ENCODE measurements at places on chromosomes 2 and 18. TPM values are rescaled to one million over a fixed set of nuclear protein-coding genes. Genes with fewer than 3 reads are reported as not detected.

- no peaks in the 10 kb centered on the region for H3K36me3 ChIP-seq
- peaks cover 6% of the 10 kb centered on the region for H3K4me1 ChIP-seq
- H3K27me3 ChIP-seq: no peaks in the 10 kb centered on the region
- H3K4me3 ChIP-seq: no peak overlapping the region
Observed at GRCh38 chr2:37898448-37898847, 26.6 kb upstream of the RMDN2 start.

DNA sequence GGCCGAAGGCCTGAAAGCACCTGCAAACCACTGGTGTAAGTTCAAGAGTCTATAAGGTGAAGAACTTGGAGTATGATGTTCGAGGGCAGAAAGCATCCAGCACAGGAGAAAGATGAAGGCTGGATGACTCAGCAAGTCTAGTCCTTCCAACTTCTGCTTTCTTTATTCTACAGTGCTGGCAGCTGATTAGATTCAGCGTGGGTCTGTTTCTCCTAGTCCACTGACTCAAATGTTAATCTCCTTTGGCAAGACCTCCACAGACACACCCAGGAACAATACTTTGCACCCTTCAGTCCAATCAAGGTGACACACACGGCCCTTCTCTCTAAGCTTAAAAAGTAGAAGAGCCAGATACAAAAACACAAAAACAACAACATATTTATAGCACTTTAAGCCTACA is 43.4 kb downstream of the NMS start:
- no peaks in the 10 kb centered on the region for H3K27me3 ChIP-seq
- H3K27ac ChIP-seq: no peak overlapping the region
- no peak for DNase-seq

DNA sequence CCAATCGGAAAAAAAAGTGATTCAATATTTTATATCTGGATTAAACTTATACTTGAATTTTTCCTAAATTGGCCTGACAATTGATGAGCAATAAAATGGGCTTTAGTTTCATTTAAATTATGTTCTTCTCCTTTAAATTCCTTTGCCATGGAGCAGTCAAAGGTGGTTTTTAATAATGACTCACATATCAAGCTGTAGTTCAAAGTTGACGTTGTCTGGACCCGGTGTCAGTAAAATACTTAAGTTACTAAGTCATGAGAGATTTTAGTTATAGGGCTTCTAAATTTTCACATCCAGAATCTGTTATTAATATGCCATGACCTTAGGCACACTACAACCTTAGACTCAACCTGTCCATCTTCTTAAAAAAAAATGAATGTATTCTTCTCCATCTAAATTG is 62.5 kb downstream of the CDH2 start:
- no peaks in the 10 kb centered on the region for H3K36me3 ChIP-seq
- no peak overlapping the region for H3K4me3 ChIP-seq
- H3K4me1 ChIP-seq: no peaks in the 10 kb centered on the region
- H3K27ac ChIP-seq: no peak overlapping the region
- no peaks in the 10 kb centered on the region for H3K27me3 ChIP-seq

DNA sequence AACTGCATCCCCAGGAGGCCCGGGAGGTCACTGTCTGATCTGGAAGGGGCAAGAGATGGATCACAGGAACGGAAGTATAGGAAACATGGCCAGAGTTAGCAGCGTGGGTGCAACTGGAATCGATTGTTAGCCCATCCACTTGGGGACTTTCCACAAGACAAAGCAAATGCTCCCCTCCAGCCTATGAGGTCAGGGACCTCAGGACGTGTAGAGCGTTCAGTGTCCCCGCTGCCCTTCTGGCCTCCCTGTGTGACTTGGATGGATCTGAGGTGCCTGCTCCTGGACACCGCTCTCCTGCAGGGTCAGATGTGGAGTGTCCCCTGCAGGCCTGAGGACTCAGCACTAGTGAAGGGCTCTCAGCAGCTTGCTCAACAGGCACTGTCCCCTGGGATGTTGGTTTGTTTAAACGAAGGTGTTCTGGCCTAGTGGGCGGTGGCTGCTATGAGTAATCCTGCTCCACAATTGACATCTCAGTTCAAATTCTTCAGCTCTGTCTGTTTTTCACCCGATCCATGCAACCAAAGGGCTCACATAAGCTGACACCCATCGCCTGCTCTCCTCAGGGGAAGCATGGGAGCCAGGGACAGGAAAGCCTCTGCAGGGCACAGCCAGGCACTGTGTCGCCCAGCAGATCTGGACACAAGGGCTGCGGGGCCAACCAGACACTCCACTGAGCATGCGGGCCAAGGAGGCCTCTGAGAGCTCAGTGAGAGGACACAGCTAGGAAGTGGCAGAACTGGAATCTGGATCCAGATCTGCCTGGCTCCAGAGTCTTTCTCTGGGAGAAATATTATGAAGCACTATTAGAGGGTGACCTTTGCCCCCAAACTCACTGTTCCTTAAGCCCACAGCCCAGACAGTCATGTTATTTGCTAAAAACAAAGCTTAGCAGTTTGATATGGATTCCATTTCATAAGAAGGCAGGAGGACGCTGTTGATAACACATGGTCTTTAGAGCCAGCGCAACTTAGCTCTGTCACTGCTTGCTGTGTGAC is 78.5 kb downstream of the RHOB start:
- peak; percentile 79 for DNase-seq
- H3K36me3 ChIP-seq: no peaks in the 10 kb centered on the region
- no peak overlapping the region for H3K4me3 ChIP-seq
- H3K4me1 ChIP-seq: peaks cover 18% of the 10 kb centered on the region
- peak overlapping the region; percentile 33 for H3K27ac ChIP-seq

GRCh38 chr2:3778851-3779495 is 75.6 kb downstream of the DCDC2C start:
- no peaks in the 10 kb centered on the region for H3K36me3 ChIP-seq
- H3K4me3 ChIP-seq: no peak overlapping the region
- no peak overlapping the region for H3K27ac ChIP-seq
- DNase-seq: no peak
- H3K27me3 ChIP-seq: peaks cover 3% of the 10 kb centered on the region

GRCh38 chr2:239898292-239898925 is 126.7 kb downstream of the NDUFA10 start:
- no peaks in the 10 kb centered on the region for H3K36me3 ChIP-seq
- no peak overlapping the region for H3K4me3 ChIP-seq
- H3K27ac ChIP-seq: no peak overlapping the region
- no peaks in the 10 kb centered on the region for H3K4me1 ChIP-seq
- peak; percentile 49 for DNase-seq
- no peaks in the 10 kb centered on the region for H3K27me3 ChIP-seq

DNA sequence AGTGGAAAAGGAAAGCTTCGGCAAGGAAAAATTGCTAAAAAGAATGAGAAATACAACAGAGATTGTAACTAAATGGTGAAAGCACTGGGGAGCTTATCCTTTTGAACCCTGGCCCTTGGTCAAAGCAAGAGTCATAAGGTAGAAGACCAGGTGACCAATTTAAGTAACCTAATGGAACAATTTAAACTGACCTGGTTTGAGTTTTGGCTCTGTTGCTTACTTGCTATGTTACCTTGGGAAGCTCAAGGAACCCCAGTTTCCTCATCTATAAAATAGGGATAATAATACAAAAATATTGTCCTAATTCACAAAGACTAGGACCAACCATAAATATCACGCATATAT is 48.6 kb downstream of the NHEJ1 start:
- no peaks in the 10 kb centered on the region for H3K27me3 ChIP-seq
- no peaks in the 10 kb centered on the region for H3K36me3 ChIP-seq
- no peak overlapping the region for H3K27ac ChIP-seq
- H3K4me1 ChIP-seq: peaks cover 28% of the 10 kb centered on the region
- DNase-seq: no peak
- no peak overlapping the region for H3K4me3 ChIP-seq

DNA sequence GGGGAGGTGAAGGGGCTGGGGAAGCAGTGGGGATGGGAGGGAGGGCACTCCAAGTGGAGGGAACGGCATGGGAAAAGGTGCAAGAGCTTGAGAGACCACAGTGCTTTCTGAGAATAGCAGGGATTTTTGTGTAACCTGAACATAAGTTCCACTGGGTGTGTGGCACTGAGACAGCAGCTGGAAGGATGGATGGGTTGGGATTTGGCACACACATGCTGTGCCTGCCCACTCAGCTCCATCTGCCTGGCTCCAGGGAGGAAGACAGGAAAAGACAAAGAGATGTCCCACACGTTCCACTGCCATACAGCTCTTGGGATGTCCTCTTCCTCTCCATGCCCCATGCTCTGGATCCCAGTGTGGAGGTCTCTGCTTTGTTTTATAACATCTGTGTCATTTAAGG is 114.1 kb upstream of the TEX51 start:
- H3K4me3 ChIP-seq: no peak overlapping the region
- DNase-seq: peak; percentile 17

DNA sequence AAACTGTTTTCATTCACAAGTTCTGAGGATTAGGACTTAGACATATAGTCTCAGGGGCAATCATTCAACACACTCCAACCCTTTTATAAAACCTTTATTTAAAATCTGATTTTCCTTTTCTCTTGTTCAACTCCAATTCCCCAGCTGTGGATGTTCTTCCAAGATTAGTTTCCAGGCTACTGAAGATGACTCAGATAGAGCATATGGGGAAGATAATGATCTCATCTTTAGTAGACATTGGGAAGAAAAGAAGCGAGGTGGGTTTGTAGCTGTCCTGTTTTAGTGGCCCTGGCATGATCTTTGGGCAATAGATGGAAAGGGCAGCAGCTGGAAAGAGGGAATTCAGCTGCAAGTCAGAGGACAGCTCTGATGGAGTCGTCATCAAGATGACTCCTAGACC is 247.7 kb upstream of the CCDC68 start:
- no peaks in the 10 kb centered on the region for H3K4me1 ChIP-seq
- H3K36me3 ChIP-seq: no peaks in the 10 kb centered on the region
- H3K4me3 ChIP-seq: no peak overlapping the region
- no peaks in the 10 kb centered on the region for H3K27me3 ChIP-seq
- DNase-seq: no peak

- no peak for DNase-seq
- no peaks in the 10 kb centered on the region for H3K36me3 ChIP-seq
- H3K4me3 ChIP-seq: no peak overlapping the region
- no peaks in the 10 kb centered on the region for H3K4me1 ChIP-seq
- H3K27me3 ChIP-seq: no peaks in the 10 kb centered on the region
Observed at GRCh38 chr18:51861046-51861445, 479.0 kb upstream of the DCC start.

DNA sequence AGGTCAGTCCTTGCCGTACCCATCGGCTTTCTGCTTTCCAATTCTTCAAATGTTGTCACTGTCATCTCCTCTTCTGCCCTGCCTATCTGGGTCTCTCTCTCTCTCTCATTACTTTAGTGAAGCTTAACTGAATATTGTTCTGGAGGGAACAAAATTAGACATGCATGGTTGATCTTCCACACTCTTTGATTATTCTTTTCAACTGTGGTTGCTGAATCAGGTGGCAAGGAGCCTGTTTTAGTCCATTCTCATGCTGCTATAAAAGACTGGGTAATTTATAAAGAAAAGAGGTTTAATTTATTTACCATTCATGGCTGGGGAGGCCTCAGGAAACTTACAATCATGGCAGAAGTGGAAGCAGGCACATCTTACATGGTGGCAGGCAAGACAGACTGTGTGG is 157.9 kb downstream of the ARL4C start:
- no peak for DNase-seq
- H3K4me3 ChIP-seq: no peak overlapping the region
- H3K27ac ChIP-seq: no peak overlapping the region
- peaks cover 9% of the 10 kb centered on the region for H3K4me1 ChIP-seq

DNA sequence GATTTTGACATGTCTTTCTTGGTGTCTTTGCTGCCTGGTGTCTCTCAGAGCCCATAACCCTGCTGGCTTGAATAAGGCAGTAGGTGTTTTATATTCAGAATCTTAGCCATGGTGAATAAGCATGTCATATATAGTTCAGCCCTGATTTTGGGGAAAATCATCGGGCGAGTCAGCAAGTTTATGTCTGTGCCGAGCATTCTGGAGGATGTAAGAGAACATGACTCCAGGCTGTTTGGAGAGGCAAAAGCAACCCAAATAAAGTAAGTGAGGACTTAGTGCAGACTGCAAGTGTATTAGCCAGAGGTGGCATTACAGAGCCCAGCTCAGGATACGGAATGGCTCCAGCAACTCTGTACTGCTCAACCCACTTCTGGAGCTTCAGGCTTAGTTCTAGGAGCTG is 50.3 kb downstream of the TCF7L1 start:
- H3K4me3 ChIP-seq: no peak overlapping the region
- H3K27ac ChIP-seq: no peak overlapping the region
- no peaks in the 10 kb centered on the region for H3K27me3 ChIP-seq

DNA sequence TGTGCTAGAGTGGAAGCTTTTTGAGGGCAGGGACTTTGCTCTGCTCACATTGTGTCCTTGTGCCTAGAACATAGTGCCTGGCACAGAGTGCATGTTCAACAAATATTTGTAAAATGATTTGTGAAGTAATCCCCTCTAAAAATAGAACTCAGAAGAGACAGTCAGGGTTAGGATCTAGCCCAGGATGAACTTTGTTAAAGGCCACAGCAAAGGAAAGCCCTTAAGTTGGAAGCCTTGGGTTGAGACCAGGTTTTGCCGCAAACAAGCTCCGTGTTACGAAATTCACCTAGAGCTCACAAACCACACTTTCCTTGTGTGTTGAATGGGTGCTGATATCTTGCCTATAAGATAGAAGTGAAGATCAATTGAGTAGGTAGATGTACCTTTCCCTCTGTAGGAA is 84.2 kb downstream of the SETBP1 start:
- H3K36me3 ChIP-seq: no peaks in the 10 kb centered on the region
- no peak for DNase-seq
- H3K4me1 ChIP-seq: peaks cover 17% of the 10 kb centered on the region

GRCh38 chr18:48116873-48117630 is 186.6 kb upstream of the SMAD2 start:
- H3K27ac ChIP-seq: no peak overlapping the region
- no peak for DNase-seq
- H3K4me3 ChIP-seq: no peak overlapping the region
- H3K27me3 ChIP-seq: no peaks in the 10 kb centered on the region

DNA sequence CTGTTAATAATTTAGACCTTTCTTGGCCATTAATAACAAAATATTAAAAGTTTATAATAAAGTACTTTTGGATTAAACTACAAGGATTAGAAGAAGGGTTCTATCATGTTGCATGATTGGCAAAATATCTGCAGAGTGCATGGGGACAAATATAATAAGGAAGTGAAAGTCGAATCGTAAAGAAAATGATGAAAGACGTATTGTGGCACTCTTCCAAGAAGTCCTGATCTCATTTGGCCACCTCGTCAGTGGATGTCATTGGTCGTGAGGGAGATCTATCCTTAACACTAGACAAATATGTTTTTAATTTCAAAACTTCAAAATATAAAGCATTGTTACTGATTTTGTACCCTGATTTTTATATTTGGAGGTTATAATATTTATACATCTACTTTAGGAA is 197.7 kb upstream of the STON1 start:
- no peak for DNase-seq
- H3K4me1 ChIP-seq: peaks cover 25% of the 10 kb centered on the region
- H3K27ac ChIP-seq: no peak overlapping the region
- H3K36me3 ChIP-seq: no peaks in the 10 kb centered on the region

The ANKRD30B gene
- not detected for total RNA-seq

The SLC20A1 gene
- 59.4 TPM for total RNA-seq

The RGPD6 gene
- total RNA-seq: 15.1 TPM

The AP1S3 gene
- total RNA-seq: 16.8 TPM

The RNF138 gene
- 25.8 TPM for total RNA-seq

The FAM210A gene
- total RNA-seq: 13.1 TPM

The SPAG16 gene
- total RNA-seq: 11.6 TPM

Measured in upper lobe of right lung (tissue), 1 donor.